Right hindlimb (tissue), 1 donor: ENCODE measurements at places on chromosomes 11 and 22.
A peak's percentile ranks its signal among the peaks of the same experiment; 100 is the strongest.

DNA sequence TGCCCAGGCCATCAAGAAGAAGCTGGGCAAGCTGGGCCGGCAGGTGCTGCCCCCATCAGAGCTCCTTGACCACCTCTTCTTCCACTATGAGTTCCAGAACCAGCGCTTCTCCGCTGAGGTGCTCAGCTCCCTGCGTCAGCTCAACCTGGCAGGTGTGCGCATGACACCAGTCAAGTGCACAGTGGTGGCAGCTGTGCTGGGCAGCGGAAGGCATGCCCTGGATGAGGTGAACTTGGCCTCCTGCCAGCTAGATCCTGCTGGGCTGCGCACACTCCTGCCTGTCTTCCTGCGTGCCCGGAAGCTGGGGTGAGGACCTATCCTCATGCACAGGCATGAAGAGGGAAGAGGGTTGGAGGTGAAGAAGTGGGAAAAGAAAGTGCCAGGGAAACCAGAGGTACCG is 5.3 kb upstream of the NHERF4 start:
- no peak for DNase-seq

DNA sequence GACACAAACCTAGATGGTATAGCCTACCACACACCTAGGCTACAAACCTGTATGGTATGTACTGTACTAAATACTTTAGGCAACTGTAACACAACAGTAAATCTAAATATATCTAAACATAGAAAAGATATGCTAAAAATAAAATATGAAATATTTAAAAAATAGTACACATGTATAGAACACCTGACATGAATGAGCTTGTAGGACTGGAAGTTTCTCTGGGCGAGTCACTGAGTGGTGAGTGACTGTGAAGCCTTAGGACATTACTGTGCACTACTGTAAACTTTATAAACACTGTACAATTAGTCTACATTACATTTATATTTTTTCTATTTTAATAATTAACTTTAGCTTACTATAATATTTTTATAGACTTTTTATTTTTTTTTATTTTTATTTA is 1301.3 kb downstream of the FAM181B start:
- no peak for DNase-seq

GRCh38 chr11:65430406-65431217 is 8.0 kb downstream of the NEAT1 start:
- DNase-seq, result no peak

DNA sequence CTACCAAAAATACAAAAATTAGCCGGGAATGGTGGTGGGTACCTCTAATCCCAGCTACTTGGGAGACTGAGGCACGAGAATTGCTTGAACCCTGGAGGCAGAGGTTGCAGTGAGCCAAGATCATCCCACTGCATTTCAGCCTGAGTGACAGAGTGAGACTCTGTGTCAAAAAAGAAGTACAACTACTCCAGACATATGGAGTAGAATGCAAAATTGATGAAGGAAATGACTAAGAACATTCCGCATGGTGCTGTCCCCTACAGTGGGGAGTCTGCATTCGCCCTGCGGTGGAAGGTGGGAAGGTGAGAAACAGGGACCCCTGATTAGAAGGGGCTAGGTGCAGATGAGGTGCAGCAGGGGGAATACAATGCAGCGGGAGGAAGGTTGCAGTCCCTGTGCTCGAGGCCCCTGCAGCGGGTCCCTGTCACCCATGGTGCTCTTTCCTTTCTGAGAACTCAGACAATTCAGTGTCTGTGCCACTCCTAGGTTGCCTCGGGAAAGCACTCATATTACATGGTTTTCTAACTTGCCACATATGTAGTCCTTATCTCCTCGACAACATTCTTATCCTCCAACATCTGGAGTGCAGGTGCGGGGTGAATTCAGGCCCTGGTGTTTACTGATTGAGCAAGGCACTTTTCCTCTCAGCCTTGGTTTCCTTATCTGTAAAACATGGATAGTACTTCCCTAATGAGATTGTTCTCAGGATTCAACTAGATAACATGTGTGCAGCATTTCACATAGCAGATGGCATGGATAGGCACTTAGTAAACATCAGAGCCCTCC is 5.2 kb downstream of the POLD4 start:
- DNase-seq, result no peak

DNA sequence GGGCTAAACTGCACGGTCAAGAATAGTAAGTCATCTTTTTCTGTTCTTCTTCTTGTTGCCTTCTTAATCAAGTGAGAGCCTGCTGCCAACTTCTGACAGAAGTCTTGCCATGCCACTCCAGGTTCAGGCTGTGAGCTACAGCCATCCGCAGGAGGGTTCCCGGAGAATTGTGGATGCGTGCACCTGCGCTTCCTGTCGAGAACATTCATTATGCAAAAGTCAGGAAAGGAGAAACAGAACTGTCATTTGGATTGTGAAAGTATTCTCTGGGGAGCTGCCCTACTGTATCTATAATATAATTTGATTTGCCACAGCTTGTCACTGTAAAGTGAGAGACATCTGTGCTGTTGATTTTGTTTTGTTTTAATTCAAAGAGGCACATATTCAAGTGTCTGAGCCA is 12.3 kb downstream of the IL17RA start:
- no peak for DNase-seq

DNA sequence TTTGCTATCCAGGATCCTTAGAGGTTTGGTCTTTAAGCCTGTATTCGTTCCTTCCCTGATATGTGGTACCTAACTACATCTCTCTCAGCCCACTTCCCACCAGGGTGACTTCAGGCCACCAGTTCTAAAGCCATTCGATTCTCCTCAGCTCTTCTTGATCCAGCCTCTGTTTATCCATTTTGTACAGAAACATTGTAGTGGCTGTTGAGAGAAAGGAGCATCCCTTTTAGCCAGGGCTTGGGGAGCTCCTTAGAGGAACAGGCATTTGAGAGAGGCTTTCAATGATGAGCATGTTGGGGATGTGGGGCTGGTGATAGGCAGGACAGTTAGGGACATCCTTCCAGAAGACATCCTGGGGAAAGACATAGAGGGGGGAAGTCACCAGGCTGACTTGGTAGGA is 17.9 kb downstream of the UBE2L3 start:
- no peak for DNase-seq

GRCh38 chr11:75072582-75072981 is 24.1 kb downstream of the OR2AT4 start:
- no peak for DNase-seq

DNA sequence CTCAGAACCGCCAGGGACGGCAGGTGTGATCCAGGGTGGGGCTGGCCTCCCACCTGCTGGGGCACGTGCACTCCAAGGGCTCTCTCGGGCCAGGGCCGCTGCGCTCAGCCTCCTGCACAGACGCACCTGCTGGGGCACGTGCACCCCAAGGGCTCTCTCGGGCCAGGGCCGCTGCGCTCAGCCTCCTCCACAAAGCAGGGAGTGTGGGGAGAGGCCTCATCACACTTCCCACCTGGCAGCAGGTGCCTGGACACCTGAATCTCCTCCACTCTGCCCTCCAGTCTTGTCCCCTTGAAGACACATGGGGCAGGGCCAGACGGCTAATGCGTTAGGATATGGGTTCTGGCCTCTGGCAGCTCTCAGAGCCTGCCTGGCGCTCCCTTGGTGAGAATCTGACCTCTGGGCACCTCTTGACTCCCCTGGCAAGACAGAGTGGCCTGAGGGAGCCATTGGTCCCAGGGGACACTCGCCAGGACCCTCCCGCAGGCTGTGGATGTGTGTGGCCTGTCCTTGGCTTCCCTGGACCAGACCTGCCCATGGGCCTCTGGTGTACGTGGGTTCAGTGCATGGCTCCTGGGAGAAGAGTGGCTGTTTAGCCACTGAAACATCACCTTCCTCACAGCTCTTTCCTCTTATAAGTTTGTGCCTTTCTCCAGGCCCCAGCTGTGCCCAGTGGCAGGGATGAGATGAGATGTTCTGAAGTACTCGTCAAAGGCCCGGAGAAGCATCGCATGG is 73.5 kb downstream of the BRD1 start:
- no peak for DNase-seq

GRCh38 chr11:7844521-7844920 is 47.8 kb upstream of the OR5P2 start:
- DNase-seq, result no peak

GRCh38 chr11:9625162-9625561 is 38.7 kb upstream of the SWAP70 start:
- DNase-seq, result peak; percentile 41

DNA sequence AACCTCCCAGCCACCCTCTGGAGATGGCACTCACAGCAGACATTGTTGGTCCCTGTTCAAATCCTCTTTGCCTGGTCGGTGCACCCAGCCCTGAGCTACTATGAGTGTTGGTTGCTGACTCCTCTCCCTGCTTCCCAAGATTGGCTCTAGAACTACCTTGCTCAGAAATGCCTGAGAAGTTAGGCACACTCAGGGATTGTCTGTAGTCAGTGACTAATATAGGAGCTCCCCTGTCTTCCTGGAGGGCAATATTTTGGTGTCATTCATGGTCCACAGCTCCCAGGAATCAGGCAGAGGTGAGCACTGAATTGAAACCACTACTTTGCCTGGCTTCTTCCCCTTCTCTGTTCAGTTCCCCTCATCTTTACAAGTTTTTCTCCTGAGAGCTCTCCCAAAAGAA is 325.9 kb downstream of the MIAT start:
- no peak for DNase-seq

DNA sequence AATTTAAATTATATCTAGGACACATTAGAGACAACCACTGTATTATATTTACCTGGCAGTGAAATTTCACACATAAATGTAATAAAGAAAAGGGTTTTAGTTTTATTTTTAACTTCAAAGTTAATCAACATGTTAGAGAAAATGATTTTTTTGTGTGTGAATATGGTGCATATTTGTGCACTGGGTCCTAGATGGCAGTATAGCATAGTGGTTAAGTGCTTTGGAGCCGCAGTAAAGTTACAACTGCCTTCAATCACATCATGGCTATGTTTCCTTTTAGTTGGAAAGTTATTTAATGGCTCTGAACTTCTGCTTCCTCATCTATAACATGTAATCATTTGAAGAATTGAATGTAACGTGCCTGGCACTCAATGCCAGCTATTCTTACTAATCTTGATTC is 108.9 kb upstream of the DDI1 start:
- no peak for DNase-seq

GRCh38 chr11:118673361-118674081 is 5.9 kb downstream of the TREH start:
- no peak for DNase-seq

DNA sequence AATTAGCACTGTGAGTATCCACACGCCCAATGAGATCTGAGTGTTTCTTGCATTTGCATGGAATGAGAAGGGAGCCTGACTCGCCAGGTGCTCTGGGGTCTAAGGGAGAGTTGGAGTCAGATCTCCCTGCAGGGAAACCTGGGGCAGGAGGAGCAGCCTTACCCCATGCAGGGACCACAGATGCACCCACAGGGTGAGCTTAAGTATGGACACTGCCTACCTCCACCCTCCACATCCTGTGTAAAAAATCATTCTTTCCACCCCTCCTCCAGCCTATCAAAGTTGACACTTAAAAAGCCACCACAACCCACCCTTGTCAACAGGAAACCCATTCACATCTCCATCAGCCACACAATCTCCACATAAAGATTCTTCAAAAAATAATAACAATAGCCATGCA is 67.0 kb upstream of the IGLL5 start:
- DNase-seq, result no peak

DNA sequence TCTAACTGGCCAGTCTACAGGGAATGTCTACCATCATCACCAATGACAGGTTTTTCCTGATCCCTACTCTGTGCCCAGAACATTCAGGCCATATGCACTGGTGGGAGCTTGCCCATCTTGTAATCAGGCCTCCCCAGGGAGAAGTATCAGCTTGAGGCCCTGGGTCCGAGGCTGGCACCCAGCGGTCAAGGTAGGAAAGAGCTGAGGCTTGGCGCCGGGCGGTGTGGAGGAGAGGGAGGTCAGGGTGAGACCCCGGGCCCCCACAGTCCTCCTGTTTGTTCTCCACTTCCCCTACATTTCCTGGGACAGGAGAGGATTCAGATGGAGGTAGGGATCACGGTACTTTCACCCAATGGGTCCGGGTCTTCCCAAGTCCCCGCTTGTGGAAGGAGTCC is 15.5 kb downstream of the TSKU start:
- no peak for DNase-seq

- DNase-seq, result no peak
Observed at GRCh38 chr11:118382954-118383353, 18.5 kb upstream of the ATP5MG start.

GRCh38 chr11:64864473-64865285 is 13.7 kb downstream of the EHD1 start:
- DNase-seq, result peak; percentile 82

DNA sequence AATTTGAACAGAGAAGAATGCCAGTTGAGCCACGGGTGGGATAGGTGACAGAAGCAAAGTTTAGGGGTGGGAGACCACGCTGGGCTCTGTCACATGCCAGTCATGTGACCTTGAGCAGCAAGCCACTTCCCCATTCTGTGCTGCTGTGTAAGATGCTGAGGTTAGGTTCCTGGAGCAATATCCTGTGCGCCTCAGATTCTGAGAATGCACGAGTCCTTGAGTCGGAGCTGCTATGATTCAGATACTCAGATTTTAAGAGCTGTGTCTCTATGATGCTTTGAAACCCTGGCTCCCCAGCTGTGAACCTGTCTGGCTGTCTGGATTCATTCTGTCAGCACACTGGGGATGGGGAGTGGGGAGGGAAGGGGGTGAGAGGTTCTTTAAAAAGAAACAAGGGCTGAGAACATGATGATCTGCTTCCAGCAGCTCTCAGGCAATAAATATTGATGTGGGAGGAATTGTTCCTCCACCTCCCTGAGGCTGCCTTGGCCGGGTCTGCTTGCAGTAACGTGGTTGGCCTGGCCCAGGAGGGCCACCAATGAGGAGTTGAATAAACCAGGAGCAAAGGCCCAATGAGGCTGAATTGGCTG is 24.0 kb downstream of the SLCO2B1 start:
- DNase-seq, result peak; percentile 68

- DNase-seq, result peak; percentile 23
Observed at GRCh38 chr11:120032766-120033390, 105.0 kb downstream of the TRIM29 start.

DNA sequence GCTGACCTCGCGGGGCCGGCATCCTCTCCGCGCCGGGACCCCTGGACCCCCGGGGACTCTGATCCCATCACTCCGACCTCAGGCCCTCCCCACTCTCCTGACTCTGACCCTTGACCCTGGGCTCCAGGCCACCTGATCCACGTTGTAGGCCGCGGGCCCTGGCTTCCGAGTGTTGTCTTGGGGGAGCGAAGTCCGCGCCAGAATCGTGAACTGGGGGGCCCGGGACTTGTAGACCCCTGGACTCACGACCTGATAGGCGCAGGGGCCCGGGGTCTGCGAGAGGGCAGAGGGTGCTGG is 716 bp upstream of the TYMP start:
- no peak for DNase-seq

- no peak for DNase-seq
Observed at GRCh38 chr11:7604331-7604955, 68.9 kb downstream of the CYB5R2 start.
